ENCODE measurements at places on chromosomes 16 and 17.
A peak's percentile ranks its signal among the peaks of the same experiment; 100 is the strongest.

DNA sequence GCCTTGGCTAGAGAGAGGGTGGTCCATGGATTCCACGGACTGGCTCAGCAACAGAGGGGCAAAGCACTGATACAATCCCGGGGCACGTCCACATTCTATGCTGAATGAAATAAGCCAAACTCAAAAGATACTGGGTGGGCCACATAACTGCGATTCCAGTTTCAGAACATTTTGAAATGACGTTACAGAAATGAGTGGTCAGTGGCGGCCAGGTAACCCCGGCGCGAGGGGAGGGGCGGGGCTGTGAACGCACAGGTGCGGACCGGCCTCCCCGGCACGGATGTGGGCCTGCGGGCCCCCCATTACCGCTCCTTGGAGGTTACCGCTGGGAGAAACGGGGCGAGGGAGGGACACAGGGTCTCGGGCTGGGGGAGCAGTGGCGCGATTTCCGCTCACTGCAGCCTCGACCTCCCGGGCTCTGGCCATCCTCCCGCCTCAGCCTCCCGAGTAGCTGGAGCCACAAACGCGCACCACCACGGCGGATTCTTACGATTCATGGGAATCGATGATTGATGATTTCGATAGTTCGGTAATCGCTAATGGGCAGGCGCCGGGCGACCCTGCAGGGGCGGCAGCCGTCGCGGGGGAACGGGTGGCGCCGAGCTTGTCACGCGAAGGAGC is 559 bp downstream of the MVD start:
- DNase-seq, result peak; percentile 32

DNA sequence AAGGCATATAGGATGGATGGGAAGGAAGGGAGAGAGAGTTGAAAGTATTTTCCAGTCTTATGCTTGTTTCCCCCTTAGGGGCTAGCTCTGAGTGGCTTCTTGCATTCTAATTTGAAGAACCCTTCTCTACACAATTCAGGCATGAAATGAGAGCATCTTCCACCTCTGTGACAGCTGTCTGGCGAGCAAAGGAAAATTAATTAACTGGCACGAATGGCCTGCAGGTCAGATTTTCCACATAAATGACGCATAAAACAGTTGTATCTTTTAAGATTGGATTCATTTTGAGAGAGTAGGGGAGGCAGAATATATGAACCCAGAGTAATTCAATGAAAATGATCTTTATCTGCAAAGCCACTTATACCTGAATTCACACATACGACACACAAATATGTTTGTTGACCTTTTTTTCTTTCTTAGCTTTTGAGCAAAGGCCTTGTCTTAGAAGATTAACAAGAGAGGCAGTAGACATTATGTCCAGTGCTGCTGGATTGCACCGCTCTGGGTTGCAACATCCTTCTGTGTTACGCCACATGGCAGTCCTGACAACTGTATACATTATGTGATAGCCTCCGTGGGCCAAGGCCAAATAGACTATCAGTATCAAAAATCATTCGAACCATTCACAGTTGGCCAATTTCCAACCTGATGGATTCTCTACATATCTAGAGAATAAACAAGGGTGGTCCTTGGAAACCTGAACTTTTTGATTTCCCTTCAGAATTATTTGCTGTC is 173.0 kb upstream of the GOT2 start:
- no peak for DNase-seq

- DNase-seq, result no peak
These were observed 168.6 kb upstream of the IRX3 start for GRCh38 chr16:54455030-54455725.

- DNase-seq, result no peak
These were observed 11.1 kb upstream of the TFAP4 start for GRCh38 chr16:4283939-4284338.

- no peak for DNase-seq
These were observed 5.0 kb downstream of the TP53I13 start for GRCh38 chr17:29573558-29573869.

All from OCI-LY7 (cell line).